AG04449 (cell line): ENCODE measurements at places on chromosomes 13 and 19.

GRCh38 chr13:51924756-51925544 is 63.2 kb downstream of the CCDC70 start:
- DNase-seq, result no peak

- no peak for DNase-seq
Measured at GRCh38 chr13:95627590-95627989, 16.9 kb downstream of the DZIP1 start.

GRCh38 chr13:50950849-50951248 is 41.3 kb downstream of the RNASEH2B start:
- DNase-seq, result no peak

GRCh38 chr13:48567515-48568369 is 34.9 kb upstream of the RCBTB2 start:
- no peak for DNase-seq

DNA sequence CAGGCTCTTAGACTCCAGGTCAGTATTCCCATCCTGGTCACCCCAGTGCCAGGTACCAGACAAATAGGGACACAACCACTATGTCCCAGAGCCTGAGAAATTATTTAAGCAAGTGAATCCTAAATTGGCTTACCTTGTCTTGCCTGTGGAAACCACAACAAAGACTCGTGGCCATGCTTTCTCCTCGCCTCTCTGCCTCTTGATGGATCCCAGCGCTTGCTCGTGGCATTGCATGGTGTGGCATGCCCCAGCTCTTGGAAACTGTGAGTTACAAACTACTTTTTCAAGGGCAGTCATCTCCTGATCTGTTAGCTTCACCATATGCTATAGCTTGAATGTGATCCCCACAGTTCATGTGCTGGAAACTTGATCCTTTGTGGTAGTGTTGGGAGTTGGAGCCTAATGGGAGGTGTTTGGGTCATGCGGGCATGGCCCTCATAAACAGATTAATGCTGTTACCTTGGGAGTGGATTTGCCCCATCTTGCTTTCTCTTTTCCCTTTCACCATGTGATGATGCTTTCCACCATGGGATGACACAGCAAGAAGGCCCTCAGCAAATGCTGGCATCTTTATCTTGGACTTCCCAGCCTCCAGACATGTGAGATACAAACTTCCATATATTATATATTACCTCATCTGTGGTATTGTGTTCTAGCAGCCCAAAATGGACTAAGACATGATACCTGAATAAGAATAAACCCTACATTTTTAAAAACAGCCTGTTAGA is 31.2 kb downstream of the SPRYD7 start:
- DNase-seq, result no peak

DNA sequence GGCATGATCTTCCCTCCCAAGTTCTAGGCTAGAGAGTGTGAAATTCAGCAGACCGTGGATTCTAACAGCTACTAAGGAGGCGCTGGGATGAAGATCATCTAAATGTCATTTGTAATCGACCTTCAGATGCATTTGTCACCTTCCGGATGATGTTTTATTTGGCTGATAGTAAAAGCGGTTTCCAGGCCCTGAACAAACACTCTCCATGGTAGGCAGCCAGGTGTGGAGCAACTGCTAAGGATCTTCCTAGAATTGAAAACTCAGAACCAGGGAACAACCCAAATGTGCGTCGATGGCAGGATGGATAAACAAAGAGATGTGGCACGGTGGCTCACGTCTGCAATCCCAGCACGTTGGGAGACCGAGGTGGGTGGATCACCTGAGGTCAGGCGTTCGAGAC is 107.2 kb upstream of the CACNA1A start:
- no peak for DNase-seq

DNA sequence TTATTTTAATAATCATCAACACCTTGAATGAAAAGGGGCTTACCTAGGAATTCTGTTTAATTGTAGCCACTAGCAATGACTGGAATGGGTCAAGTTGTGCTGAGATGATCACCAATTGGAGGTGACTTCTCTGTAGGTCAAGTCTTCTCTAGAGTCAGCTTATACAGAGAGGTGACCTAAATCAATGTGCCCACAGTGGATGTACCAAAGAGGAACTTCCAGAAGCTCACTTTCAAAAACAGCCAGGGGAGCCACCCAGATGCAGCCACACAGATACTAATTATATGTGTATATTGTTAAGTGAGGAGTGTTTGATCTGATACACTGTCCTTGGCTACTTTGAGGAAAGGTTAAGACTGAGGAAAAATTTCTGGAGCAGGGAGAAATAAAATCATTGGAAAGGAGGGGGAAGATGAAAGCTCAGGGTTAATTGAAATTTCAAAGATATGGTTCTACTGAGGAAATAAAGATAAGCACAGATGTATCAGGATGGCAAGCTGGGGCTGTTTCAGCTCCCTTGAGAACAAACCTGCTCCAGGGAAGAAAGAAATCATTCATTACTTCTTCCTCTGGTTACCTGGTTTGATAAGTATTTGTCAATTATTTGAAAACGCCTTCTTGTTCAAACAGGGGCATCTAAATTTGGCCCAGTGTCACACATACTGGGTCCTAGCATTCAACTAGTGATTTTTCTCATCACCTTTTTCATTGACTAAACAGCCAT is 5.1 kb downstream of the GPR183 start:
- no peak for DNase-seq

- DNase-seq, result no peak
Measured at GRCh38 chr19:54137699-54138488, at the start of gene CNOT3. CNOT3 (plus strand) TSS chr19:54137762; CDS start chr19:54142979, 5,217 bp downstream.

DNA sequence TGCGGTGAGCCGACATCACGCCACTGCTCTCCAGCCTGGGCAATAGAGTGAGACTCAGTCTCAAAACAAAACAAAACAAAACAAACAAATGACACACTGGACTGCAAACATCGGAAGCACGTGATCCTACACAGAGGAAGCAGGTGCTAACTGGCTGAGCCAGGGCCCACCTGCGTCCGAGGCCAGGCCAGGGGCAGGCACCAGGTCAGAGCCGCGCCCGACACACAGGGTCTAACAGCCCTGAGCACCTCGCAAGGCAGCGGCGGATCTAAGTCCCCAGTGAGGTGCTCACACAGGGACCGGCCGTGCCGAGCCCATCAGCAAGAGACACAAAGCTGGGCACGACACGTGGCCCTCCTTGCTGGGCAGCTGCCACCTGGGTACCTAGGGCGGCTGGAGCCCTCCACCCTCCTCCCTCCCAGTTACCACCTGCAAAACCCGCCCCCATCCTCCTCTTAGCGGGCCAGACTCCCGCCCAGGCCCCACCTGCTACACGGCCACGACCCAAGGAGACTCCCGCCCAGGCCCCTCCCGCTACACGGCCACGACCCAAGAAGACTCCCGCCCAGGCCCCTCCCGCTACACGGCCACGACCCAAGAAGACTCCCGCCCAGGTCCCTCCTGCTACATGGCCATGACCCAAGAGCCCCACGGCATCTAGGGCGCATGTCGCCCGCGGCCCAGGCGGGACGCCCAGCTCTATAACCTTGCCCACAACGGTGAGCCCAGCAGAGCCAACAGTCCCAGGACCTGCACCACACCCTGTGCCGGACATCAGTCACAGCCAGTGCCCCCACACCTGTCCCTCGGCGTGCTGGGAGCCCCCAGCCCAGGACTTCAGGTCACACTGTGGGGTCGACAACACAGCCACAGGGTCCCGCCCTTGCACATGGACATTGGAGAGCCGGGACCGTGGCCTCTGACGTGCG is 15.6 kb downstream of the AP3D1 start:
- no peak for DNase-seq

GRCh38 chr19:18698321-18699167 is 15.1 kb downstream of the CRTC1 start:
- no peak for DNase-seq
